A172 (cell line): ENCODE measurements at places on chromosomes 3 and 15.

DNA sequence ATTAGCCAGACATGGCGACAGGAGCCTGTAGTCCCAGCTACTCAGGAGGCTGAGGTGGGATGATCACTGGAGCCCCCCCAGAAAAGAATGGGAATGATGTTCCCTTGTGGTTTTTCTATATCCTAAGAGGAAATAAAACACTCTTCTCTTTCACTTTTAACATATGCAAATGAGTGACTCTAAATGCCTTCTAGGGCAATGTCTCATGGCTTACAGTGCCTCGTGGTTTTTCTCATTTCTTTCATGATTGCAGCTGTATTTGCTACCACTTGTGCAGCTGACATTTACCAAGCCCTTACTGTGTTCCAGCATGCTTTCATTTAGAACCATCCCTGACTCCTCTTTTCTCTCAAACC, 26.4 kb downstream of the STOML1 start:
- no peak for DNase-seq

DNA sequence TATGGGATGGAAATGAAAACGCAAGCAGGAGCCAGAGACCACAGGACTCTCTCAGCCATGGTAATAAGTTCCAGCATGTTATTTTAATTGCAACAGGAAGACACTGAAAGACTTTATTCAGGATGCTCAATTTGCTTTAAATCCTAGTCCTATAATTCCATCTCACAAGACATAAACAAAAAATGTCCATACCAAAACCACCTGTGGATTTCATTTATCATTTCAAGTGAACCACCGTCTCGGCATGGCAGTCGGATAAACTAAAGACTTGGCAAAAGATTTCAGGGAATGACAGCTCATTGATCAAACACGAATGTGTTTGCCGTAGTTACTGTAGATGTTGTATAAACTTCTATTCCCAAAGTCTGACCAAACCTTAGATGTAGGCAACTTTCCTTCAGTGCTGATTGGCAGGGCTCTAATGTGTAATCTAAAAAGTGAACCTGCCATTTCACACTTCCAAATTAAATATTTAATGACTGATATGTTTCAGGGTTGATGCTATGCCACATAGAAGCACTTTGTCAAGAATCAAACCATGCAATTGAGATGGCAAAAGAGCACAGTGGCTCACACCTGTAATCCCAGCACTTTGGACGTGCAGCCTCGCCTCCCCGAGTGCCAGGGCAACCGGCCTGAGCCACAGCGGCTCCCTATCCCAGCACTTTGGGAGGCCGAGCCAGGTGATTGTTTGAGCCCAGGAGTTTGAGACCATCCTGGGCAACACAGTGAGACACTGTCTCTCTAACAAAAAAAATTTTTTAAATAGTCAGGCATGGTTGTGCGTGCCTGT, 331.7 kb downstream of the MAGI1 start:
- DNase-seq, result no peak

- no peak for DNase-seq
These were observed 151.2 kb upstream of the TMCO5A start for GRCh38 chr15:37783290-37783689.

- no peak for DNase-seq
These were observed 250.9 kb downstream of the EPHA3 start for GRCh38 chr3:89358281-89358680.

GRCh38 chr3:24518990-24519367, 24.3 kb upstream of the THRB start:
- DNase-seq, result no peak

DNA sequence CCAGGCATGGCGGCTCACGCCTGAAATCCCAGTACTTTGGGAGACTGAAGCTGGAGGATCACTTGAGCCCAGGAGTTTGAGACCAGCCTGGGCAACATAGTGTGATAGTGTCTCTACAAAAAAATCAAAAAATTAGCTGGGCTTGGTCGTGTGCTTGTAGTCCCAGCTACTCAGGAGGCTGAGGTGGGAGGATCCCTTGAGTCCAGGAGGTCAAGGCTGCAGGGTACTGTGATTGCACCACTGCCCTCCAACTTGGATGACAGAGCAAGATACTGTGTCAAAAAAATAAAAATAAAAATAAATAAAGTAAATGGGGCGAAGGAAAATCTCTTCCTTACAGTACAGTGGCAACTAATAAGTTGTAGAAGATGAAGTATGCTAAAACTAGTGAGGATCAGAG, 29.6 kb downstream of the LSM3 start:
- no peak for DNase-seq

DNA sequence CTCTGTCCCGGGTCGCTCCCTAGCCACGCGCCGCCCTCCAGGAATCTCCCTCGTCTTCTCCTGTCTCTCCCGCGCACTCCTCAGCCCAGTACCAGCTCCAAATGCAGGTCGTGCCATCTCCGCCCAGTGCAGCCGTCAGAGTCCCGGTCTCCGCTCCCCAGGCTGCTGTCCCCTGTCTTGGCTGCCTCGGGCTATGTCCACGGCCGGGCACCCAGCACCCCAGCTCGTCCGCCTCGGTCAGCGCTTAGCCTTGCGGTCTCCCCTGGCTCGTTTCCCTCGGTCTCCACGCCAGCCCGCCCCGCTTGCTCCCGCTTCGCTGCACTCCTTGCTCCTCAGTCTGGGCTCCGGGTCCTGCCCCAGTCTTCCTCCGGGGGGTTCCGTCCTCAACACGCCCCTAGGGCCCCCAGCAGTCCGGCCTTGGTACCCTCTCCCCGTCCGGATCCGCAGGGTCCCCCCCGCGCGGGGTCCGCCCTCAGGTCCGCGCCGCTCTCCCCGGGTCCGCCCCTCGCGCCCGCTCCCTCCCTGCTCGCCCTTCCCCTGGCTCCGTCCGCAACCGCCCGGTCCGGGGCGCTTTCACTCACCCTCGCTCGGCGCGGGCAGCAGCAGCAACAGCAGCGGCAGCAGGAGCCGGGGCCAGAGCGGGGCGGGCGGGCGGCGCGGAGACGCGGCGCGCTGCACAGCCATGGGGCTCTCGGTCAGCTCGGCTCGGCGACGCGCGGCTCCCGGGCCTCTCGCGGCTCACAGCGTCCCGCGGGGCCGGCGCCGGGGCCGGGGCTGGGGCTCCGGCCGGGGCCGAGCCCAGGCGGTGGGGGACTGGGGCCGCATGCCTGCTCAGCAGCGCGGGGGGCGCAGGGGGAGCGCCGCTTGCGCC, 462 bp downstream of the IGDCC3 start:
- peak; percentile 5 for DNase-seq

DNA sequence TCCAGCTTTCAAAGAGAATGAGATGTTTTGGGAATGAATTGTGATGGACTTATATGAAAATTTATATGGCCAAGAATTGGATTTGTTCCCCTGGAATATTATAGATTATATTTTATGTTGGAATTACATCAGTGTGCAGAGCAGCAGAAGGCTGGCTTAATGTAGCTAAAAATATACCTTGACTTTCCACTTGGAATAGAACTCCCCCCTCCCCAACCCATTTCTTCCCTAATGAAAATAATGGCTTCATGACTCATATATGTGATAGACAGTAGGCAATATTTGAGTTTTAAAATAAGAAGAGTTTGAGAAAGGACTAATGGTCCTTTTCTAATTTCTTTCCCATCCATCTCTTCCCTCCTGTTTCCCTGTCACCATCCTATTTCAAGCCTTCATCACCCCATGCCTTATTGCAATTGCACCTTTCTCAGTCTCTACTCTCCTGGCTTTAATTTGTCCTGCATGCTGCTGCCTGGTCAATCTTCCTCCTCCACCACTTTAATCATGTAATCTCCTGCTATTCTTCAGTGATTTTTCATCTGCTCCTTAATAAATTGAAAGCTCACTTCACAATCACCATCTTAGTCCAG, 122.5 kb downstream of the MDFIC2 start:
- no peak for DNase-seq

GRCh38 chr3:146612015-146612414, 6.9 kb upstream of the PLSCR5 start:
- DNase-seq, result no peak

DNA sequence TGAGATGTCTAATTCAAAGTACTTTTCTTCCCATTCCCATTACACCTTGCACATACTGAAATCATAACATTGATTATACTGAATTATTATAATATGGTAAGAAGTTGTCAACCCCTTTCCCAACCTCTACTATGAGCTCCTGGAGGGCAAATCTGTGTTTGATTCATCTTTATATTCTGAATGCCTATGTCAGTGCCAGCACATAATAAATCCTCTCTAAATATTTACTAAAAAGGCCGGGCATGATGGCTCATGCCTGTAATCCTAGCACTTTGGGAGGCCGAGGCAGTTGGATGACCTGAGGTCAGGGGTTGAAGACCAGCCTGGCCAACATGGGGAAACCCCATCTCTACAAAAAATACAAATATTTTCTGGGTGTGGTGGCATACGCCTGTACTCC, 392.5 kb upstream of the CADM2 start:
- DNase-seq, result no peak

DNA sequence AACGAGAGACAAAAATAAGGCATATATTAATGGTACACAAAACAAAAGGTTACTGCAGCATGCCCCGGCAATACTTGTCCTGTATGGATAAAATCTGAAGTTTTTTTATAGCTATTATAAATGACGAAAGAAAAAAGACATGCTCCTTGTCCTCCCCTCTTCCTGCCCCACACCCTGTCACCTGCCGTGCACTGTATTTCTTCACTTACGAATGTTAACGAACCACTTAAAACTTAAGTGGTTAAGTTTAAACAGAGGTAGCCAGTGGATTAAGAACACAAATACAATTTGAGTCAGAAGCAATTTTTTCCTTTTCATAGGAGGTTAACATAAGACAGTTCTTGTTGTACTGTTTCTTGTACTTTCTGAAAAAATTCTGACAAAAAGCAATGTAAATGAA, 799.1 kb upstream of the NECTIN3 start:
- no peak for DNase-seq

DNA sequence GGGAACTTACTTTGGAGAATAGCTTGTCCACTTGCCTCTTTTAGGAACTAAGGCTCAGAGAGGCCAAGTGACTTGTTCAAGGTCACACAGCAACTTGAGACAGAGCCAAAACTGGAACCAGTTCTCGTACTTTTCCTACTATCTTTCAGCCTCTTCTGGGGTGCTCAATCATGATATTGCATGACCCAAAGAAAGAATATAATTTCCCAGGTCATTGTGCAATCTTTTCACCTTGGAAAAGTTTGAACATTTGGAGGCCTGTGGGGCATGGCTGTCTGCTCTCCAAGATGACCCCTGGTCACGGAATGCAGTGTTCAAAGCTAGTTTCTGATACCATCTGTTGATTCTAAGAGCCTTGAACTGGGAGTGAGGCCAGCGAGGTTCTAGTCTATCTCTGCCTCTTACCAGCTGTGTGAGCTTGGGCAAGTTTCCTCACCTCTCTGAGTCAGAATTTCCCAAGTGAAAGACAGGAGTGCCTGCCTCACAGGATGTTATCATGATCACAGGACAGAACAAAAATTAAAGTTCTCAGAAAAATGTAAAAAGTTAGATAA, 89.7 kb downstream of the BDH1 start:
- DNase-seq, result peak; percentile 48

GRCh38 chr3:46668116-46668515, 25.4 kb downstream of the ALS2CL start:
- DNase-seq, result no peak

- no peak for DNase-seq
These were observed 108.0 kb downstream of the BBX start for GRCh38 chr3:107630779-107631178.
